Stimulated activated naive B cell treated with anti-CD40 and anti-IgM and Interleukin-4, amounts not matched to agents 10 μg/mL and 1 μg/mL and 100 μg/mL, for 72 hours (primary cell): ENCODE measurements at places on chromosomes 7 and 10.

DNA sequence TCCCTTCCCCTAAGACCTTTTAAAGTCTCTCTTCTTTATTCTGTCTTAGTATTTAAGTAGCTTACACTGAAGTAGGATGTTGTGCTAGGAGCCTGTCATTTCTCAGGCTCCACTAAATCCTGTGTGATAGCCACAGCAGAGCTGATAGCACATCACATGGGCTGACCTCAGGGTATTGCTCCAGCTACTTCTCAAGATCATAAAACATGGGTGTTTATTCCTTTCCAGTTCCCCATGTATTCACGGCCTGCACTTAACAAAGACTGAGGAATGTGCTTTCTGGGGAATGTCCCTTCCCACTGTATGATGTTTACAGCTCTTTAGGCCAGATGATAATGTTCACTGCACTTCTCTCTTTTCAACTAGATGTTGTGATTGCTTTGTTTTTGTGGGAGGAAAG, 1086.8 kb downstream of the KCNMA1 start:
- no peak for DNase-seq

DNA sequence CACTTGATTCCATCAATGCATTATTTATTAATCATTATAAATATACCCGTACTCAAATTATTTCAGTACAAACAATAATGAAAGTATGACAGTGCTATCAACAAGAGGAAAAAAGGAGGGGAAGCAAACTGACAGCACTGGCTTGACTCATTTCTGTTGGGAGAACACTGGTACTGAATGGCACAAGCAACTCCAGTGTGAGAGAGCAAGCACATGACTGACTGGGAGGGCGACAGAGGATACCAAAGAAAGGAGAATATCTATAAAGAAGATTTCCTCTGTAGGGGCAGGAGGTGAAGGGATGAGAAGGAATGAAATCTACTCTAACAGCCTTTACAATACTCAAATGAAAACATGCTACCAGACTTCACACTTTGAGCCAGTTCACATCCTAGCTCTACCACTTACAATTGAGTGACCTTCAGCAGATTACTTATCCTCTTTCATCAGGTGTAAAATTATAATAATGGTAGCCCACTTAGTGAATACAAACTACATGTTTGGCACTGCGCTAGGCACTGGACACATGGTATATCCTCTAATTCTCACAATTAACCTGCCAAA, 1.5 kb downstream of the USP54 start:
- no peak for DNase-seq

DNA sequence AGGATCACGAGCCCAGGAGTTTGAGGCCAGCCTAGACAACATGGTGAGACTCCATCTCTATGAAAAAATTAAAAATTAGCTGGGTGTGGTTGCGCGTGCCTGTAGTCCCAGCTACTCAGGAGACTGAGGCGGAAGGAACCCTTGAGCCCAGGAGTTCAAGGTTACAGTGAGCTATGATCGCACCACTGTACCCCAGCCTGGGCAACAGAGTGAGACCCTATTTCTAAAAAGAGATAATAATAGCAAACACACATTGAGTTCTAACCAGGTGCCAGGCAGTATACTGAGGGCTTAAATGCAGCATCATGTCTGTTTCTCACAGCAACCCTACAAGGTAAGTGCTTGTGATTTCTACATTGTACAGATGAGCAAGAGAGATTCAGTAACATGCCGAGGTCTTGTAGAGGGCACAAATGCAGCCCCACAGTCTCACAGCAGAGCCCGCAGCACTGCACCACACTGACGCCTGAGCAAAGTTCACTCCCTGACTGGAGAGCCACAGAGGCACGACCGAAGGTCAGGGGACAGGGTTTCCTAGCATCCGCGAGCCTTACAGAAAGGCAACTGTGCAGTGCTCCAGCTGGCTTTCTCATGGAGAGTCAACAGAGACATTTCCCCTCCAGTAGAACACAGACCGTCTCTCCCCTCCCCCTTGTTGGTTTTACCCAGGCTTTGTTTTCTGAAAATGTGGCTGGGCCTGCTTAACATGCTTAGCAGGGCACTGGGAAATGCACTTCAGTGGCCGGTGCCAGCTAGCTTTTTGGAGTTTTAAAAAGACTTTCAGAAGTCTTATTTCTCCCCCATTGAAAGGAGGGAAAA, 36.5 kb downstream of the PDSS1 start:
- no peak for DNase-seq

DNA sequence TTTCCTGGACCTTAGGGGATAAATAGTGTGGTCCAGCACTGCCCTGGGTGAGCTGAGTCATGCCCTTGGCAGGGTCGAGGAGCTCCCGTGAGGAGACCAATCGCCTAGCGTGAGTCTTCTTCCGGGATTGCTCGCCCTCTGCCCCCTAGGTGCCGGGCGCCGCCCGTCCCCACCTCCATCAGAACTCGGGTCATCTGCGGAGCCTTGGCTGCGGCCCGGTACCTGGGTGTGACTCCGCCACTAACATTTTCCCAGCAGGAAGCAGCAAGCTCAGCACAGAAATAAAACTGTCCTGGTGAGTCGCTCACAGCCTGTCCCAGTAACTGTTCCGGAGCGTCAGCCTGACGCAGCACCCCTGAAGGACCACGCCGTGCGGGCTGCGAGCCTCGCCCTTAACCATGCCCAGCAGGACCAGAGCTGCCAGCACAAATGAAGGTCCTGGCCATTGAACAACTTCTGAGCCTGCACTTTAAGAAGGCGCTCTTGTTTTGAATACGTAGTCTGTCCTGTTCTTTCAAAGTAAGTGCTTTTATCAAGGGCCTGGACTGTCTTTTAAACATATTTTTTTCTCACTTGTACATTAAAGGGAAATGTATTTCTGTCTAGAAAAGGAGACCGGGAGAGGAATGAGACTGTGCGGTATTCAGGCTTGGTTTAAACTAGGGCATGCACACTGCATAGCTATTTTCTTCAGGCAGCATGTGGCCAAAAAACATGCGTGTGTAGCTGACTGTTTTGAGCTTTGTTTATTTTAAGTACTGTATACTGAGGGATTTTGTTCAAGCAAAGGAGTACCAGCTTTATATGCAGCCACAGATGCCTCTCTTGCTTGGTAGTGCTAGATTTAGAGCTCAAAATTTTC, 136.7 kb downstream of the HECW1 start:
- DNase-seq, result no peak

- no peak for DNase-seq
Observed at GRCh38 chr10:59648711-59649201, 60.9 kb downstream of the SLC16A9 start.
